ENCODE measurements at places on chromosomes 3 and 15.

DNA sequence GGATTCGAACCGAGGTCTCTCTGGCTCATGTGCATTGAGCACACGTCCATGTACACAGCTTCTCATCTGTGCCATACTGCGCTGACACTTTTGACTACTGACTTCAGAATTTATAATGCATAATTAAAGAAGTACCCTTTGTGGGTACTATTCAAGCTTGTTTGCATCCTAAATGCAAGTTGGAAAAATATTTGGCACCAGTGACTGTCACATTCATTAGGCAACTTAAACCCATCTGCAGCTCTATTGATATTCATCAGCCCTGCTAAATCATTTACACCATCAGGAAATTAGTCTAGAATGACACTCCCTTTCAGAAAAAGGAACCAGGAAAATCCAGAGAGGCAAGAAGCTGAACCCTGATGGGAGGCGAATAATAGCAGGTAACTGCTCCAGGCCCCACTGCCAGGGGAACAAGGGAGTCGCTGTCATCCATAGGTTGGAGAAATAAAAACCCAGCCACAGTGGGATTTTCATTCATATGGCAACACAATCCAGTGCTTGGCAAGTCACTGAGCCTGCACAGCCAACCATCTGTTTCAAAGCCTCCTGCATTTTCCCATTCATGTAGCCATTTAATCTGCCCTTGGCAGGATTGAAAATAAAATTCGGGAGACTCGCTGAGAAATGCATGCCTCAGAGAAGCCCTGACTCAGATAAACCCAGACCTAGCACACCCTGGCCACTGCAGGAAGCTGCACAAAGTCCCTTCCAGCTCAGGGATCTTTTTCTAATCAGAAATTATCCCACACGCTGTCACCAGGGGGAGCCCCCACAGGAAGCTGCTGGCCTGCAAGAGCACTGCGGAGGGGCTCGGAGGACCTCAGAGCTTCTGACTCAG lies 103.0 kb upstream of the VEPH1 start:
- peak; percentile 48 for DNase-seq

DNA sequence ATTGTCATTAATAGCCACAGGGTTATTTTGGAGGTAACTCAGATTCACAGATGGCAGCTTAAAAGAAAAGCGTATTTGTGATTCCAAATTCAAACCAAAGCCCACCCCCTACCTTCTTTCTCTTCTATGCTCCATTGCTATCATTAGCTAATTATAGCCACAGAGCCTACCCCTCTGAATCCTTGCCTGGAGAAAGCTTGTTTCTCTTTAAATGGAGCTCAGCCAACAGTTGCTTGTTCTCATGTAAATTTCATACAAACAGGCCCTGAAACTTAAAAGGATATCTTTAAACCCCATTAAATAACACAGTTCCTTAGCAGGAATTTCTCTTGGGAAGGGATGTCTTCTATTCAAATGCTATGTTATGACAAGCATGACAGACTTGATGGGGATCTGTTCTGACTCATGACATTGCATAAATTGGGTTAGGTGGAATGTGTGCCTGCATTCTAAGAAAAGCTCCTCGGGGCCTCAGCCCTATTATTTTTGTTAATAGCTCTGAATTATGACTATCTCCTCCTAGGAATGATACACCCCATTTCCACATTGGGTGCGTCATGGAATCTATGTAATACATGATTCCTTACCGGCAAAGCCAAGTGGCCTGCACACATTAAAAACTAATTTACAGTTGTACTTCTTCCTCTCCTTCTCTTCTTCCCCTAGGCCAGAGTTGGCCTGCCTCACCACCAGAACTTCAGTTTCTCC lies 265.8 kb downstream of the TAFA4 start:
- DNase-seq = no peak

DNA sequence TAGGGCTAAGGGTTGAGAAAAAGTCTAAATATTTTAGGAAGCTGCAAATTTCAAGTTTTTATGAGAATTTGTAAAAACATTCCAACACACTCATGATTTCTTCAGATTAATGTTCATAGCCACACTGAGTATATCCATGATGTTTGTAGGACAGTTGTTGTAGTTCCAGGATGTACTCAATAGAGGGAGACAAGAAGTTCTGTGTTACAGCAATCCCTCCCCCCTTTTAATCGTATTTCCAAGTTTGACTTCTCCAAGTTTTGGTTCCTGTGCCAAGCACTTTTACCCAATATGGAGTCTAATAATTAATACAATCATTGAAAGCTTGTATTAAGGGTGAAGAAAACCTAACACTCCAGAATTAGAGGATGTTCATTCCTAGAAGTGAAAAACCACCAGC lies 143.4 kb downstream of the FEZF2 start:
- DNase-seq = no peak

DNA sequence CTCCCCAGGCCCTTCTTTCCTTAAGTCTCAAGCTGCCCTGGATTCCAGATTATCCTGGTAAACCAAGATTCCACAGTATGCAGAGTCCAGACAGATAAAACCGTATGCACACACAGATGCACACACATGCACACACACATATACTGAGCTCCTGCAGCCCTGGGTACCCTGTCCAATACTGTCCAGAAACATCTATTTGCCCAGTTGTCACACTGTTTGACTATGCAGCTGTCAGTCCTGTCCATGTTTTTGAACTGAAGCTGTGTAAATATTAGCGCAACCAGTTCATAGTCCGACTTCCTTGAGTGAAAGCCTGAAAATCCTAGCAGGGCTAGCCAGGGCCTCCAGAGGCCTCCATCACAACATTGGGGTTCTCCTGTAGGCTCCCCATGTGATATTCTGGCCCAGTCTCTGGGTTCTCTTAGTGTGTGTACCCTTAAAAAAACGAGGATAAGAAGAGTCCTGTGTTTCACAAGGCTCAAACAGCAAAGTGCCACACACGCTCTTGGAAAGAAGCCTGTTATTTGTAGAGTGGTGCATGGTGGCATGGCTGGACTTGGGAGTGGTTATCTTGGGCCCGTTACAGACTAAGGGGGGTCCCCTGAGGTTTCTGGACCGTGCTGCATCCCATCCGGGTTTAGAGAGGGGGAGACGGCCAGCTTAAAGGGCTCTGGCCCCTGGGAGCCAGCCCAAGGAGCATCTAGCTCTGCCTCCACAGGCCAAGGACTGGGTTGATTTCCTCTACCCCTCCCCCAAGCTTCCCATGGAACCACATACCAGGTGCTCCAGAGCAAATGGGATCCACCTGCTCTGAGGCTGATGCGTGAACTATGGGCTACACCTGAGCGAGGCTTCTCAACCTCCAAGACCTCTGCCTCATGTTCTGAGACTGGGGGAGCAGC lies 108.3 kb downstream of the IQSEC1 start:
- no peak for DNase-seq

DNA sequence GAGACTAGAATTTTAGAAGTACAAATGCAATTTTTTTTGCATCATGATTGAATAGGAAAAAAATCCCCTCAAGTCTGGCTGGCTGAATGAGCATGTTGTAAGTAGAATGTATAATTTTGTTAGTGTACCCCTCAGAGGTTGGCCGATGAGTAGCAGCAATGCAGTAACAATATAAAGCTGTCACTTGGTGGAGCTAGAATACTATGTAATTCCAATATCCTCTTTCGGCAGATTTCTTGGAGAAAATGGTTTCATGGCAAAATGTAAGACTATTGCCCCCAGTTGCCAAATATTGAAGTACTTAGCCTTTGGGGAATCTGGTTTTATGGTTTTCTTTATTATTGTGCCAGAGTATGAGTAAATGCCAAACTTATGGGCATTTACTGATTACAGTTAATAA lies 39.8 kb upstream of the SGO1 start:
- DNase-seq = no peak

- no peak for DNase-seq
Observed at GRCh38 chr3:183244981-183245476, 8.0 kb upstream of the B3GNT5 start.

DNA sequence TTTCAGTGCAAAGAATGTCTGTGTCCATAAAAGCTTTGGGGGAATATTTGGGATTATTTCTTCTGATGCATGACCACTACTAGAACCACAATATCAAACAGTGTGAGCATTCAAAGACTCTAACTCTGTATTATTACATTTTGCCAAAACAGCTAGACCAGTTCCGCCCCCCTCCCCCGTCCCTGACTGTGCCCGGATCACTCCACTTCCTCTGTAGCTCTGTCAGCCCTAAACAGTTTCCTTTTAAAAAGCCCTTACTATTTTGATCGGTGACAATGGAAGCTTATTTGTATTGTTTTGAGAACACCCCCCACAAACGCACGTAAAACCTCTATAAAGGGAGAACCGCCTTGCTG lies 36.6 kb upstream of the EPHB3 start:
- no peak for DNase-seq

DNA sequence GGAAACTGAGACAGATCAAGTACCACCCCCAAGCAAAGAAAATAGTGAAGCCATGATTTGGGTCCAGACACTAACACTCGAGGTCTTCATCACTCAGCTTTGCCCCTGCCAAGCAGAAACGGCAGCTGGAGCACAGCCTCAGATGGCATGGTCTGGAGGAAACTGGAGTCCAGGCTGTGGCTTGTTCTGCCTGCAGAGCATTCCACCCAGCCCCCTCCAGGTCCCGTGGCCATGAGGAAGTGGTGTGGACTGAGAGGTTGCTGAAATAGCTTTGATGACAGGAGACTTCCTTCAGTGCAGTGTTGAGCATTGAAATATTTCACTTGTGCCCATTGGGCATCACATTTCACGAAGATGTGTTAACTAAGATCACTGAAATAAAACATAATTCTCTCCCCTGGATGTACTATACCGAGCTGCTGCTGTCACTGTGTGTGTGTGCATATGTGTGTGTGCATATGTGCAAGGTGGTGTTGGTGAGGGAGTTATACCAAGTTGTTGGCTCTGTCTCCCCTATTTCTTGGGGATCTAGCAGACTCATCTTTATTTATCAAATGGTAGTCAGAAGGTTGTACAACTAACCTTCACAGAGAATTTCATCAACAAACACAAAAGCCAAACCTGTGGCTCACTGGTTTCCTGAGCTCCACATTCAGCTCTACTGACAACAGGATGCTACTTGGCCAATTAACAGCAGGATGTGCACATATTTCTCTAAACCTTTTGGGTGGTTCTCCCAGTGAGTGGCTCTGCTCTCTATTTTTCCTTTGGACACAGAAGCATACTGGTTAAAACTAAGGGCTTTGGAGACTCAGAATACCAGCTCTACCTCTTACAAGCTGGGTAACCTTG lies 660.1 kb upstream of the CFAP20DC start:
- DNase-seq = no peak

DNA sequence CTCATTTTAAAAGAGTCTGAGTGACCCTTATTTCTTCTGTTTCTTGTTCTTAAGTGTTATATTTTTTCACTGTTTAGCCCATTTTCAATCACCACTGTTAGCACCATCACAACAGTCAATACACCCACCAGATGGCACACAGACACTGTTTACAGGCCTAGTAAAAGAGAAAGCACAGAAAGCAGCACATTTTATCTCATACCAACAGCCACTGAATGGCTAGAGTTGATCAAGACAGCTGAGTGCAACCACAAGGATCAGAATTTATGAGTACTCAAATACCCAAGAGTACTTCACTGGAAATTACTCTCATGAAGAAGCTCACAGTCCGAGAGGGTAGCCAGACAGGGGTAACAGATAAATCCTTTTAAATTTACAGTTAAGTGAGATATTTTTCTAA lies 127.0 kb downstream of the TFDP2 start:
- no peak for DNase-seq

GRCh38 chr3:142239421-142239820 lies 14.0 kb upstream of the GK5 start:
- DNase-seq = no peak

- DNase-seq = no peak
Observed at GRCh38 chr3:193816656-193817311, 223.8 kb downstream of the OPA1 start.

- DNase-seq = no peak
Observed at GRCh38 chr15:48647962-48648361, 2.5 kb upstream of the FBN1 start.

DNA sequence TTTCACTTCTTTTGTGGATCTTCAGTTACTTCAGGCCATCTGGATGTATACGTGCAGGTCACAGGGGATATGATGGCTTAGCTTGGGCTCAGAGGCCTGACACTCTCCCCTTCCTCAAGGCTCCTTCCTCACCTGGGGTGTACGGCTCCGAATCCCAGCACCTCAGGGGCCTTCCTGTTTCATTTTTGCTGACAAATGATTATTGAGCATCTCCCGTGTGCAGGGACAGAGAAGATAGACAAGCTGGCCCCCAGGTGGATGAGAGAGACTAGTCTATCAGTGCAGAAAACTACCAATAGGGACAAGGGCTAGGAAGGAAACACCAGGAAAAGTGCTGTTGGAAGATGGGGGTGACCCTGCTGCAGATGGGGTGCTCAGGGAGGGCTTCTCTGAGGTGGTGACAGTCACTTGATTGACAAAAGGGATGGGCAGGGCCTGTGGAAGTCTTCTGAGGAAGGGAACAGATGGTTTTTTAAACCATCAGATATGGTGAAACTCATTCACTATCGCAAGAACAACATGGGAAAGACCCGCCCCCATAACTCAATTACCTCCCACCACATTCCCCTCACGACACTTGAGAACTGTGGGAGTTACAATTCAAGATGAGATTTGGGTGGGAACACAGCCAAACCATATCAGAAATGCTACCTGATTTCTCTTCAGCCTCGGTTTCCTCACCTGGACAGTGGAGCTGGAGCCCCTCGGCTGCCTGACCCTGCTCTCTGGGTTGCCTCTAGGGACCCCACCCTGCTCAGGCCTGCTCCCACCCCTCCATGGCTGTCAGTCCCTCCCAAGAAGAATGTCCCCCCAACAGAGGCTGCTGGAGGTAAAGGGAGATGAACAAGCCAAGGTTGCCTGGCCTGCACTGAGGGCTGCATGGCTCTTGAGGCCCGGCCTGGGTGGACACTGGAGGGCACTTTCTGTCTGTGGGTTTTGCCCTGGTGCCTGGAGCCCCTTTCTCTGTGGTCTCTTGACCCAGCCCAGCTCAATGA lies 37.2 kb upstream of the ACAD9 start:
- no peak for DNase-seq

- no peak for DNase-seq
Observed at GRCh38 chr3:40737343-40737742, 212.6 kb downstream of the ZNF621 start.

- DNase-seq = no peak
Observed at GRCh38 chr3:53518495-53518981, 24.1 kb downstream of the CACNA1D start.

GRCh38 chr15:80567721-80568157 lies 127.4 kb upstream of the ABHD17C start:
- DNase-seq = no peak

- no peak for DNase-seq
Observed at GRCh38 chr3:30456264-30456663, 150.1 kb upstream of the TGFBR2 start.

- no peak for DNase-seq
Observed at GRCh38 chr3:13776253-13777050, 103.4 kb downstream of the WNT7A start.

DNA sequence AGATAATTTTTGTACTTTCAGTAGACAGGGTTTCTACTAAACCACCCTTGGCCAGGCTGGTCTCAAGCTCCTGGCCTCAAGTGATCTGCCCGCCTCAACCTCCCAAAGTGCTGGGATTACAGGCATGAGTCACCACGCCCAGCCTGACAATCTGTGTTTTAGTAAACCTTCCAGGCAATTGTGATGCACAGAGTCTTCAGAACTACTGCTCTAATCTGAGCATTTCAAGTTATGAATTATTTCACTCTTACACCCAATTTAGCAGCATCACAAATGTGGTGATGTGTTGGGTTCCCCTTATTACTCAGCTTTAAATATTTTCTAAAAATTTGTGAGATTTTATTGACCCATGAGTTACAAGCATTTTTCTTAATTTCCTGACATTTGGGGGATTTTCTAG lies 94.4 kb downstream of the ULK4 start:
- DNase-seq = no peak
